Hematopoietic multipotent progenitor cell treated with erythropoietin and hydrocortisone succinate and interleukin-3 and kit ligand, for 15 days (in vitro differentiated cells): ENCODE measurements at places on chromosomes 4 and X.

GRCh38 chrX:147916375-147916968, 4.8 kb downstream of the FMR1 start:
- no peak for DNase-seq

GRCh38 chrX:1592470-1593142, 1.2 kb downstream of the AKAP17A start:
- no peak for DNase-seq

- no peak for DNase-seq
These were observed 110.4 kb upstream of the RXFP1 start for GRCh38 chr4:158411269-158411668.

DNA sequence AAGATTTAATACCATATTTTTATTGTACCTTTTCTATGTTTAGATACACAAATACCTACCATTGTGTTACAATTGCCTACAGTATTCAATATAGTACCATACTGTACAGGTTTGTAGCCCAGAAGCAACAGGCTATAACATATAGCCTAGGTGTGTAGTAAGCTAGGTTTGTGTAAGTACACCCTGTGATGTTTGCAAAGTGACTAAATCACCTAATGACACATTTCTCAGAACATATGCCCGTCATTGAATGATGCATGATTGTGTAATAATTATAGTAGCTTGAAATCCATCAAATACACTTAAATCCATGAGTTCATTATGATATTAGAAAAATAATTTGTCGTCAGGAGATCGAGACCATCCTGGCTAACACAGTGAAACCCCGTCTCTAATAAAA, 30.8 kb downstream of the GAB3 start:
- DNase-seq: no peak

DNA sequence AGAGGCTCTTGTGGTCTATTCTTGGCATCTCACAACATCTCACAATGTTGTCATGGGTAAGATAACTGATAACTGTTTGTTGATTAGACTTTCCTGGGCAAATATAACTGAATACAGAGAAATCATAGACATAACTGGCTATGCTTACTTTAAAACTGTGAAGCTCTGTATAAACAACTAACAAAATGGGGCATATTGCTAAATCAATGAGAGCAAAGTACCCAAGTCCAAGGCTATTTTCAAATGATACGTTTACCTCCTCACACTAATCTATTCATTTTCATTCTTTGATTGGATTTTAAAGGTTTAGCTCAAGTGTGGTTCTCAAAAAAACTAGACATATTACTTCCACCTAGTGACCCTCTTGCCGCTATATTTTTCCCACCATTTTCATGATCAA, 38.6 kb downstream of the AMELX start:
- no peak for DNase-seq

DNA sequence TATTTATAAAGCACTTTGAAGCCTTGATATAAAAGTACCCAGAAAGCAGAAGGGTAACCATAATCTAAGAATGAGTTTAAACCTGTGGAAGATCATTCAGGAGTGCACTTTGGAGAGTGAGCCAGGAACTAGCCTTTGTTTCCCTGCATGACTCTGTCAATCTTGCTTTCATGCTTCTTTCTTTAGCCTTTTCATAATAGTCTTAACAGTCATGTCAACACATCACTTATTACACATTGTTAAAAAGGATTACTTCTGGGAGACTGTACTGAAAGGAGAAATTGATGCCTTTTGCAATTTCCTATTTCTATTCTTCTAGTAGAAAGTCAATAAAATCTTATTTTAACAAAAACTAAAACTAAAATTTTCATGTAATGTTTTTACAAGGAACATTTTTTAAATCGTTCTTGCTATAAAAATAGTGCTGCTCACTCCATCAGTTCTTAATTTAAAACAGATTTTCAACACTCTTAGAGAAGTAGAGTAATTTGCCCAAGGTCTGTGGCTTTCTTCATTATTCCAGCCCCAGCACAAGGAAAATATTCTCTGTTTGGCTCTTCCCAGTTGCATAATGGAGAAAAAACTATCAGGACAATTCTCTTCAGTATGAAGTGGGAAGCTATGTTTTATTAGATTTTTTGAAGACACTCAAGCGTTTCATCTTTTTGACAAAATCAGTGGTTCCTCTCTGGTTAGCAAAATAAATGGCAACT, 35.4 kb upstream of the SPP1 start:
- no peak for DNase-seq

GRCh38 chrX:24410514-24411189, 50.2 kb downstream of the SUPT20HL1 start:
- no peak for DNase-seq

DNA sequence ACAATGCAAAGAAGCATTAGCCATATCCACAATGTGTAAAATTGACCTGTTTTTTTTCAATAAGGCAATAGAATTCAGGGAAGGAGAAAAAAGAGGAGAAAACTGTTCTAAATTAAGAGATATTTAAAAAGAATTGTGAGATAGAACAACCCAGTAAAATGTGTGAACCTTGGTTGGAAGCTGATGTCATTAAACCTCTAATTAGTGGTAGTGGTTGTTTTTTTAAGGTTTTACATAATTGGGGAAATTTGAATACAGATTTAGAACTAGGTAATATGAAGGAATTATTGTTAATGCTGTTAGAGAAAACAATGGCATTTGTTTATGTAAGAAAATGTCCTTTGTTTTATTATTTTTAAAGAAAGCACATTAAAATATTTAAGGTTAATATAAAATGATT, 15.1 kb upstream of the H2AZ1 start:
- no peak for DNase-seq

DNA sequence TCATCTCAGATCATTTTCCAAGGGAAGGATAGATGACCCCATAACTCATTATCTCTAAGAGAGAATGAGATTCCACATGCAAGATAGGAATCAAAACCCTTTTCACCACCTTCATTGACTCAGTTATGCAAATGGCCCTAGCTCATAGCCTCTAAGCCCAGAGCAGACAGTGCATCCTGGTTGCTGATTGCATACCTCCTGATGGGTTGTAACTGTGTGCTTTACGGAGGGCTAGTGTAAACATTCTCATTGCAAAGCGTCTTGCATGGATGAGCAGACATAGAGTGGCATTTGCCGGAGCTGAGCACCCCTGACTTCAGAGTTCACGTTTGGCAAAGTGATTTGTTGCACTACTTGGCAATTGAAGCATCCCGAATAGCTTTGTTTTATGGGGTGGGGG, 151.0 kb downstream of the VCX3A start:
- no peak for DNase-seq

DNA sequence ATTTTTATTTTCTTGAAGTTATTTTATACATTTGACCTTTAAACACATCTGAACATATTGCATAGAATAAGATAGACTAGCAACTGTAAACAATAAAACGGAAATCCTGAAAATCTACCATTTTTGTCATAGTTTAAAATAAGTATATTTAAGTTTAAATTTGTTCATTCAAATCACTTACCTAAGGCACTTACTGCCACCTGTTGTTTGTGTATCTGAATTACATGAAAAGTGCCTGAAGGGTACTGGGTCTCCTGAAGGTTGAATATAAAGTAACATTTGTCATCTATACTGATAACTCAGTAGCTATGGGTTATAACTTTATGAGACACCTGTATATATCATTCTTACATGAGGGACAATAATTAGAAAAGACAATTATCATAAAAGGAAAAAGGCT, 38.6 kb downstream of the TRPC5 start:
- no peak for DNase-seq

- no peak for DNase-seq
These were observed 104.6 kb downstream of the FBXW7 start for GRCh38 chr4:152431291-152431690.

GRCh38 chr4:146521541-146522097, at the start of gene SLC10A7:
SLC10A7 (minus strand) TSS chr4:146521940; CDS start chr4:146521717, 223 bp downstream.
- DNase-seq: peak; percentile 73

- no peak for DNase-seq
These were observed 141.1 kb upstream of the WDFY3 start for GRCh38 chr4:85107553-85107952.

DNA sequence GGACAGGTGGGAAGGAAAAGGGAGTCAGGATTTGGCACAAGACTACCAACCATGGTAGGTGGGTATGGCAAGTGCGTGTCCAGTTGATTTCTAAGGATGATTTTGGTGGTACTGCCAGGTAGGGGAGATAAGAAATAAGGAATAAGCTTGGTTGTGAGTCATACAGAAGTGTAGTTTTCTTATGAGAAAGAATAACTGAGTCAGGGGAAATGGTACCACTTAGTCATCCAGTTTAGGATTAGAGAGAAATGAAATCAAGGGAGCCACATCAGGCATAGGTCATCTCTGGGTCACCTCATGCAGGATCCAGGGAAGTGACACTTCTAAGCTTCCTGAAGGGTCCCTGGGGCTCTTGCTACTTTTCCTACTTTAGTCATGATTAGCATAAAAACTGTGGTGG, 107.1 kb upstream of the C1GALT1C1 start:
- DNase-seq: no peak

GRCh38 chr4:182449186-182449929, 206.2 kb downstream of the TENM3 start:
- DNase-seq: no peak

DNA sequence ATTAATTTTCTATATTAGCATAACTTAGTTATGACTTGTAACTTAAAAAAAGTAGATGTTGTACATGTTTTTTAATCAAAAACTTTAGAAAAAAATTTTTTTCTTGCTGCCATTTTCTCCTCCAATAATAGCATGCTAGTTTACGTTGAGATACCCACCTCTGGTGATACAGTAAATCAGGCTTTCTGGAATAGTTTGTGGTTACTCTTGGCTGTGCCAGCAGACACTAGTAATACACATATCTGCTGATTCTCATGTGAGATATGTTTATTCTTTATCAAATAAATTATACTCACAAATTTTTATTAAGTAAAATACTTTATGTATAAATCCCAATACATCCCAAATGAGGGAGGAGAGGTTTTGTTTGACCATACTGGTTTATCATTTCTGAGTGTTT, 117.3 kb downstream of the KLHL8 start:
- DNase-seq: no peak

GRCh38 chr4:163284304-163284703, 48.1 kb downstream of the NPY1R start:
- no peak for DNase-seq

GRCh38 chr4:38943343-38943742, 75.7 kb downstream of the FAM114A1 start:
- DNase-seq: no peak

GRCh38 chr4:165454426-165454825, 75.6 kb downstream of the CPE start:
- DNase-seq: no peak

DNA sequence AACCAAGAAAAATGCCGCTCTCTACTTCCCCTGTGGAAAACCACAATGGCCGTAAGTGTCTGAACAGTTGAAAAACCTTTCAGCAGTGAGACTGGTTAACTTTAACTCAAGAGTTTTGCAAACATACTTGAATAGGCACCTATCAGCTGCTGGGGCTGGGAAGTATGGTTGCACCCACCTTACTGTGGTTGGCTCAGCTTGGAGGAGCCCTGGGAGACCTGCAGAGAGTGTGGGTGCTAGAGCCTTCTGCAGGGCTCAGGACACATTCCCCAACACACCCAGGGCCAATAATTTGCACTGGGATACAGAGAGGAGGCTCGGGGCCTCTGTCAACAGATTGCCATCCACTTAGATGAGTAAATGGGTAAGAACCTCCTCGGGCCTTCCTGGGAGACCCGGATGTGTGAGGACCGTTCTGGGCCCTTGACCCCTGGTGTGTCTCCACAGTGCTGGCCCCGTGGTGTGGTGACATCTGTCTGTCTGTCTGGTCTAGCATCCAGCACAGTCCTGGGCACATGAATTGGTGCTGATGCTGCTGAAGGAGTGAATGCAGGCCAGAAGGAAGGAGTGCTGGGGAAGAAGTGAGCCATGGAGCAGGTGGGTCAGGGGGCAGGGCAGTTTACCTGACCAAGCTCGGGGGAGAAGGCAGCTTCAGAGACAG, 46.5 kb downstream of the MAGEA1 start:
- no peak for DNase-seq

GRCh38 chrX:103356858-103357257, 552 bp downstream of the TCEAL9 start:
- DNase-seq: no peak

GRCh38 chrX:16862829-16863228, 7.3 kb downstream of the RBBP7 start:
- DNase-seq: no peak

GRCh38 chr4:143634763-143635162, 65.7 kb downstream of the FREM3 start:
- no peak for DNase-seq

- DNase-seq: no peak
These were observed 543 bp downstream of the NFXL1 start for GRCh38 chr4:47913861-47914219.

GRCh38 chr4:104574371-104574770, 79.7 kb upstream of the CXXC4 start:
- no peak for DNase-seq

DNA sequence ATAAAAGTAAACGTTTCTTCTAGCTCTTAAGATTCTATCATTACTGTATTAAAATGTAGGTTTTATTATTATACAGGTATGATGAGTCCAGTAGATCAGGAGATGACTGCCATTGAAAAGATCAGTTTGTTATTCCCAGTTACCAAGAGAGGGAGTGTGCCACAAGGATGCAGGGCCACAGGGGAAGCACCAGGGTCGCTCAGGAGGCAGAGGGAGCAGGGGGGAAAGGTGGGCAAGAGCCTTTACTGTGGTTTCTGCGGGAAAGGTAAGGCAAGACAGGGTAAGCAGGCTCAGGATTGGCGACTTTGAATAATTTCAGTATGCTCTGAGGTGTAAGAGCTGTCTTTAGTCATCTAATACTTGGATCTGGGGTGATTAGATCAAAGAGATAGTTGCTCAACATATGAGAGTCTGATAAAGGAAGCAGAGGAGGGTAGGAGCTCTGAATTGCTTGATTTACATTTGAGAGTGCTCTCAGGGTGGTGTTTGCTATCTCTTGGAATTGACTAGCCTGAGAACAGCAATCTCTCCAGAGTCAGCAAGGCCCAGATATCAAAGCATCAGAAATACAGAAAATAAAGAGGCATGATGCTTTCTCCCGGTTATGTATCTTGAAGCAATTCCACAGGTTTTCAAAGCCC, 86.0 kb downstream of the NDST3 start:
- no peak for DNase-seq

DNA sequence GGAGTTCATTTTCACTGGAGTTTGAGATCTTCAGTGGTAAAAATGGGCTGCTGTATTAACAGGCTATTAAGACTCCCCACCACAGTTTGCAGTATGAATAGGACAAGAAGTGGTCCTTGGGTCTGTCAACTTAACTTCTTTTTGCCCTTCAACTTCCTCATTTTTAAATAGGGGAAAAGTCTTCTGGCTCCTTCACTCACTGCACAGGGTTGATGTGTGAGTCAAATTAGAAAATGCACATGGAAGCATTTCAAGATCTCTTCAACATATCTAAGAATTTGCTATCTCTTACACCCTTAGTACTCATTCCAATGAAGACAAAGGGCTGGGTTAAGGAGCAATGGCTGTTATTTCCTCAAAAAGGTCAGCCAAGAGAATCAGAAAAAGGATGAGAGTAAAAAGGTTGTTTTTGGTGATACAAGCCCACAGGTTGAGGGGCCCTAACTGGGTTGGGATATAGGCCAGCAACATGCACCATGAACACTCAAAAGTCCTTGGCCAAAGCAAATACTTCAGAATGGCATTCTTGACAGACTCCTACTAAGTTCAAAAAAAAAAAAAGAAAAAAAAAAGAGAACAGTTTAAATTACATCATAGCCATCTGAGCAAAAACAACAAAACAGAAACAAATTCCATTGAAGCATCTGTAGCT, 13.4 kb downstream of the PDE5A start:
- no peak for DNase-seq
